A549 (cell line): ENCODE measurements at places on chromosomes 11 and 22. TPM values are rescaled to one million over a fixed set of nuclear protein-coding genes. Genes with fewer than 3 reads are reported as not detected.

AIFM3 gene
- 2.3 to 4.0 TPM (median 3.6 TPM) in 3 replicates for polyA plus RNA-seq

GRCh38 chr11:73468590-73469161 is 92.5 kb downstream of the RELT start:
- no peak for DNase-seq

DNA sequence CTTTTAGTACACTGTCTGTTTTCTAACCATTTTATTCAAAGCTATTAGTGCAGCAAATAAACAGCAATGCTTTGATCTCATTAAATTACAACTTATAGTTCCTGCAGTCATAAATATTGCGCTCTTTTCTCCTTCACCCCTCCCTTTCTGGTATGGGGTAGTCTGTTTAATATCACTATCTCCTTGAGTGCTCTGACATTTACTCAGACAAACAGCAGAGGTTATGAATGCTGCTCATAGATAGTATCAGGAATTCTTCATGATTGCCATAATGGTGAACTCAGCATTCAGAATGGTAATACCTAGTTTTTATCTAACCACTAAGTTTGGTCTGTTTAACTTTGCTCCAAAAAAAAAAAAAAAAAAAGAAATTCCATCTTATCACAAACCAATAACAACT is 87.4 kb downstream of the EIF3M start:
- no peak for DNase-seq

TRPC6 gene
- polyA plus RNA-seq: 0.26 to 0.70 TPM (median 0.30 TPM) in 3 replicates

DNA sequence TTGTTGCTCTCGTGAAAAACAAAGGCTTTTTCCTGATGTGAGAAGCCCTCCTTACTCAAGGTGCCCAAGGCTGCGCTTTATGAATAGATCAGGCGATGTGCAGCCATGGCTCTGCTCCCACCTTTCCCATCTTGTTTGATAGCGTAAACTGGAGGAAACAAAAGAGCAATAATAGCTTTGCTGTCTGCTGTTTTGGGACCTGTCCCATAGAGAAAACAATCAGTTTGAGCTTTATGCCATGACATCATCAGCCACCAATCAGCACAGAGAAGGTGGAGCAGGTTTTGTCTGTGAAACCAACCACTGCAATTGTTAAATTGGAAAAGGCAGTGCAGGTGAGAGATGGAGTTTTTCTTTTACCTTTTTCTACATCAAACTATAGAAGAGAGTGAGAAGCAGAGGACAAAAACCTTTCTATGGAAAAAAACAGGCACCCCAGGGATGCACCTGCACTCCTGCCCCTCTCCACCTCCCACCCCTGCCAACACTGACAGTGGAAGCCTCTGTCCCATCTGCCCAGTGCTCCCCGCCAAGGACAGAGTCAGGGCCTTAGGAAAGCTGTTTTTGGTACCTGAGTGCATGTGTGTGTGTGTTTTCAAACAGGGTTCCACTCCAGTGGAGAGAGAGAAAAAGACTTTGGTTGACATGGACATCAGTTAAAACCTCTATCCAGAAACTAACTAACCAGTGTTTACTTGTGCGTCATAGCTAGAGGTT is 80.7 kb downstream of the MICAL3 start:
- no peak for DNase-seq

DNA sequence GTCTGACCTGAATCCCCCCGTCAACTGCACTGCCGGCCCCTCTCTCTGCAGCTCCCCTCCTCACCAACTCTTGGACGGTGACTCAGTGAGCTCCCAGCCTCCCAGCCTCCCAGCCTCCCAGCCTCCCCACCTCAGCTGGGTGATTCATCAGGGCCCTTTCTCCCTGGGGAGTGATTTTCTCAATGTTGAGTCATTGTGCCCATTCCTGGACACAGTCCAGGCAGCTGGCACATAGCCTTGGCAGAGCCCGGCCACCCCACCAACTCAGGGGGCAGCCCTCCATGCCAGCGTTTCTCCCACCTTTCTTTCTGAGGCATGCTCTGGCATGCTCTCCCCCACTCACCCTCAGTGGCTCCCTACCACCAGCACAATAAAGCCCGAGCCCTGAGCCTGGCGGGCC is 30.7 kb downstream of the PDE2A start:
- DNase-seq: peak; percentile 60

POLR2L gene
- polyA plus RNA-seq: 773 to 868 TPM (median 807 TPM) in 3 replicates

C1QTNF5 gene
- polyA plus RNA-seq: not detected in 3 replicates

DNA sequence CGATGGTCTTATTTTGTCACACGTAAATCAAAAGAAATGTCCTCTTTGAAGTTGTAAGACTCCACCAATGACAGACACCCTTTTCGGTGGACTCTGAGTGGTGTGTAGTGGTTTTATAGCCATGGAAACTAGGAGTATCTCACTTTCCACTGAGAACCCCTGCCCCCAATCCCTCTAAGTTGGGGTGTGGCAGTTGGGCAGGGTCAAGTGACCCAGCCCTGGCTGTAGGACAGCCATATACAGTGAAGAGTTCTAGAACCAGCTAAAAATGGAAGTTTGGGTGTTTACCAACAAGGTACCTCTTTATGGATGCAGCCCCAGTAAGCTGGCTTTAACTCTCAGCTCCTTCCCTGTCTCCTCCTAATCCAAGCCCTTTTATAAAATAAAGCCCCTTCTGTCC is 5.2 kb downstream of the C22orf31 start:
- DNase-seq: no peak

ANGPTL5 gene
- not detected in 3 replicates for polyA plus RNA-seq

C2CD3 gene
- polyA plus RNA-seq: 18.2 to 19.8 TPM (median 19.3 TPM) in 3 replicates

DNA sequence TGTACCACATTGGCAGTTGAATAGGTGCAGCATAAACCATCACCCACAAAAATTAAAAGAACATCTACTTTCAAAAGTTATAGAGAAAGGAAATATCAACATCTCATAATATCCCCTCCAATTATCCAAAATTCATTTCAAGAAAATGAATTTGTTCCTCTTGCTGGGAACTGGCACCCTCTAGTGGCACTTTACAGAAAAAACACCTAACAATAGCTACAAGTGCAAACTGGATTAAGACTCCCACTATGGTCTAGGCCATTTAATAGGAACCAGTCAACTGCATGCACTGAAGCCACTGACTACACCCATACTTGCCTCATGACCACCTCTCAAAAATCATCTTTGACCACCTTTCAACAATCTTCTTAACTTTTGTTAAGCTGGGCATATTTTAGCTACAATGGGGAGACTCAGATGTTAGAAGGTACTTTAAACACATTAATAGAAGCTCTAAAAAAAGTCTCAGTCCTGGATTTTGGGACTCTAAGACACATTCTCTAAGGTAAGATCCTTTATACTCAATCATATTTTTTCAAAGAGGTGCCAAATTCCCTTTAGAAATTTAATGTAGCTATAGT is 17.3 kb downstream of the TRAF6 start:
- DNase-seq: peak; percentile 68

IL17REL gene
- 0.06 to 0.08 TPM (median 0.07 TPM) in 3 replicates for polyA plus RNA-seq

DNA sequence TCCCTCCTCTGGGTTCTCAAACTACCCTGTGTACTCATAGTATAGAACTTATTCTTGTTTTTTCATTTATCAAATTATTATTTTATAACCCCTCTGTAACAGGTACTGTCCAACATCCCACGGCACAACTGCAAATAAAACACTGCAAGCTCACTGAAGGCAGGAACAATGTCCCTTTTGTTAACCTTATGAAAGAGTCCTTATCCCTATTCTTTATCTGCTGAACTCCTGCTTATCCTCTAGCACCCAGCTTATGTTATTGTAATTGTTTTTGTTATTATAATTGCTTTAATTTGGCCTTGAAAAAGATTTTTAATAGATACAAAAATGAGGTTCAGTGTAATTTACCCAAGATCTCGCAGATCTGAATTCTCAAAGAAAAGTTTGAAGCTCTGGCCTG is 130.4 kb downstream of the MSANTD4 start:
- DNase-seq: no peak

GRCh38 chr11:119615003-119615881 is 113.8 kb downstream of the NECTIN1 start:
- DNase-seq: peak; percentile 56

GRCh38 chr11:120815319-120816100 is 208.4 kb upstream of the TBCEL start:
- no peak for DNase-seq

- peak; percentile 15 for DNase-seq
These were observed 84.1 kb downstream of the NXPE2 start for GRCh38 chr11:114762408-114762807.

DNA sequence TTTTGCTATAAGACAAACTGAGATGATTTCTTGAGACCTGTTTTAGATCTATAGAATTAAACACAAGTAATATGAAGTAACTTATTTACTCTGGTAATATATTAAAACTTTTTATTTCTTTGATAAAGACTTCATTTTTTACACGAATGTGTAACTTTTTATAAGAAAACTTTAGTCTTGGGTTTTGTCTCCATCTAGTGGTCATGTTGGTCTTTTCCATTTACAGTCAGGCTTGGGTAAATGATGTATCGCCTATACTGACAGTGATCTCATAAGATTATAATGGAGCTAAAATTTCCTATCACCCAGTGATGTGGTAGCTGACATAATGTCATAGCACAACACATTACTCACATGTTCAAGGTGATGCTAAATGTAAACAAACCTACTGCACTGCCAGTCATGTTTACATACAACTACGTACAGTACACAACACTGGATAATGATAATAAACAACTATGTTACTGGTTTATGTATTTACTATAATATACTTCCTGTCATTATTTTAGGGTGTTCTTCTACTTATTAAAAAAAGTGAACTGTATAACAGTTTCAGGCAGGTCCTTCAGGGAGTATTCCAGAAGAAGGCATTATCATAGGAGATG is 7.5 kb upstream of the C11orf97 start:
- DNase-seq: peak; percentile 17

DNA sequence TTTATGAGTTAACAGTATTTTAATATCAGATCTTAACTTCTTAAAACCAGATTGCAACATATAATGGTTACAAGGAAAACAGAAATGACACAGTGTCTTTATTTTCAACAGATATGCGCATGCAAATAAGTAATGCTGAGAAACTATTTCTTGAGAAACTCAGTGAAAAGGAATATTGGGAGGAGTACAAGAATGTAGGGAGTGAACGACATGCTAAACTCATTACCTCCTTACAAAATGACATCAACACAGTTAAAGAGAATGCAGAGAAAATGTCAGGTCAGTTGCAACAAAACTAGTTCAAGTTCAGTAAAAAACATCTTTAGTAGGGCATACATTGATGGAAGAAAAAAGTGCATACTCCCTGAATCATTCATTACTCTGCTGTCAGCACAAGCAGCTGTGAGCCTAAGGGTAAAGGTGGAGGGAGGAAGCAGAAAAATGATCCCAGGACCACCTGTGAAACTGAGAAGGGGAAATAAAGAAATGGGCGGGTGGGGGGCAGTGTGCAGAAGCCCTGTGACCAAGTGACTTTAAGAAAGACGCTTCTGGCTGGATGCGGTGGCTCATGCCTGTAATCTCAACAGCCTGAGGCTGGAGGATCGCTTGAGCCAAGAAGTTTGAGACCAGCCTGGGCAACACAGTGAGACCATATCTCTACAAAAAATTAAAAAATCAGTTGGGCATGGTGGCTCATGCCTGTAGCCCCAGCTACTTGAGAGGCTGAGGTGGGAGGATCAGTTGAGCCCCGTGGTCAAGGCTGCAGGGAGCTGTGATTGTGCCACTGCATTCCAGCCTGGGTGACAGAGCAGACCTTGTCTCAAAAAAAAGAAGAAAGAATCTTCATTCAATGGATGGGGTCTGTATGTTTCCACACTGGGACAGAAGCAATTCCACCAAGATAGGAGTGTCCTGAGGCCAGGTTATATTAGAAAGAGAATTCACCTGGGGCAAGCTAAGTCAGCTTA is 31.2 kb downstream of the CCDC83 start:
- DNase-seq: no peak

DNA sequence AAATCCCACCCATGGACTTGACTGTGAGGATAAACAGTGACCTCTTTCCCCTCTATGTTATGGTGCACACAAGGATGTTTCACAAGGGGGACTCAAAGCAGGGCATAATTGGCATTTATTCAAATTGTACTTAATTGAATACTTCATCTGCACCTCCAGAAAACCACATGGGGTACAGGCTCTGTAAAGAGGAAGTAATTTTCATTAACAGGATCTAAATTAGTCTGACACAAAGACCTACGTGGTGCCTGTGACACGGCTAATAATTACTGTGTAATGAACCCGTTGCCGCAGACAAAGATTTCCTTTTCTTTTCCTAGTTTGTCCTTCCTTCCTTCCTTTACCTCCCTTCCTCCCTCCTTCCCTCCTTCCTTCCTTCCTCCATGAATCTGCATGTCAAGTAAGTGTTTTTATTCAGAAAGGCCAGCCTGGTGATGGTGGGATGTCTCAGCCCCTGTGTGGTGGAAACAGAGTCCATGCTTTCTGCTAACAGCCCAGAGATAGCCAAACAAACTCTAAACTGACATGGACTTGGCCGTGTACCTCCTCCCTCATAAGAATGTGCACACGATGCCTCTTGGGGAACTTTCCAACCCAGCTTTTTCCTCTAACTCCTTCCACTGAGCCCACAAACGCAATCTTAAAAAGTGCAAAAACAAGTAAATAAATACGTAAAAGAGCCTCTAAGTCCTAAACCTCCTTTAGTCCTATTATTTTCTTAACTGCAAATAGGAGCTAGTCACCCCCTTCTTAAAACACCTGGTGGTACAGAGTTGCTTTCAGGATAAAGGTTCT is 118.8 kb downstream of the INSC start:
- no peak for DNase-seq

DNA sequence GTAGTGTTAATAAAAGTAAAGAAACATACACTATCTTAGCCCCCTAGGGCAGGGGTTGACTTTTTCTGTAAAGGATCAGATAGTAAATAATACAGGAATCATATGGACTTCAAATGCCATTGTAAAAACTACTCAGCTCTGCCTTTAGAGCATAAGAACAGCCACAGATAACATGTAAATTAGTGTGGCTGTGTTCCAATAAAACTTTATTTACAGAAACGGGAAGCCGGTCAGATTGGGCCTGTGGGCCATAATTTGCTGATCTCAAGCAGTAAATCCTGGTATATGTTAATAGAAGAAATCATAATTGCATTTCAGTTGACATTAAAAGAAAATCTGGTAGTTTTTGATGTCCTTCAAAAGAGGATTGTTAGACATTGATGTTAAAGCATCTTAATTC is 76.5 kb downstream of the ZC3H12C start:
- no peak for DNase-seq

- no peak for DNase-seq
These were observed 69.5 kb upstream of the GNAZ start for GRCh38 chr22:23000657-23001347.

DNA sequence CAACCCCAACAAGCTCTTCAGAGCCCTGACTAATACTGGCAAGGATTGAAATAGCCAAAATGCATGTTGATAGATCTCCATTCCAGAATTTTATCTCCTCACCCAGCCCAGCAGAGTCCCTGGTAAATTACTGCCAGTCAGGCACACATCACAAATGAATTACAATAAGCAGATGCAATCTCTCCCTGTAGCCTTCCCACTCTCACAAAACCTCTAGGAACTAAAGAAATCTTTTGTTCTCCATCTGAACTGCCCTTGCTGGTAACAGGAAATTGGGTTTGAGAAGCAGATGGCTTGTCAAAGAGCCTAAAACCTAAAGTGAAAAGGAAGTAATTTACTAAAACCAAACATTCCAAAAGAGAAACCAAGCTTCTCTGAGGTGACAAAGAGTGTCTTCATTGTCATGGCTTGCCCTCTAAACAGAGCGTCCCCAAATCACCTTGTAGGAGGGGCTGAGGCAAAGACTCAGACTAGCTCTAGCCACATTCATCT is 59.5 kb downstream of the FAM168A start:
- DNase-seq: no peak
